ENCODE measurements at places on chromosomes 3 and 15.

DNA sequence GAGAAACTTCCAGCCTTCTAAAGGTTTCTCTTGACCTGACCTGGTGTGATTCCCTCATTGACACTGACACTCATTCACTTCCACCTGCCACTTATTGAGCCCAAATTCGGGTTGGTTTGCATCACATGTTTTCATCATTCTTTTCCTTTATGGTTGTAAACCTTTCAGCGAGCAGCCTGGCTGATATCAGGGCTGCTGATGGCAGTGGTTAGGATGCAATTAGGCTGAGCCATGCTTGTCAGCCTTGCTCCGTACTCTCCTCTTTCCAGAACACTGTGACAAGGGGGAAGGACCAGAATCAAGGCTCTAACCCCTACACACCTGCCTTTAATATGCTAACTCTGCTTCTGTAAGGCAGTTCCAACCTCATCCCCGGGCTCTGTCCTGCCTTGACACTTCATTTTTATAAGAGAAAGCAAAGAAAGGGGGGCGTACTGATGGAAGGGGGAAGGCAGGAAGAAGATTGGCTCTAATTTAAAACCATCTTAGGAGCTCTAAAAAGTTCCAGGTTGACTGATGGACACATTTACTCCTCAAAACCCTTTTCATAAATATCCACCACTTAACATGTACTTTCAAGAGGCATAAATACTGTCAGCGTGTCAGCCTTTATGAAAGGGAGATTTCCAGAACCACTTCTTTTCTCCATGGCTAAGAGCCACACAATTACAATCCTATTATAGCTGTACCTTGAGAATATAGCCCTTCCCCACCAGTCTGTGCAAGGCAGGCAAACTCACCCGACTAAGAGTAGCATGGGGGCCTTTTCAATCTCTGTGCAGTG, 5.7 kb downstream of the NMNAT3 start:
- no peak for DNase-seq

DNA sequence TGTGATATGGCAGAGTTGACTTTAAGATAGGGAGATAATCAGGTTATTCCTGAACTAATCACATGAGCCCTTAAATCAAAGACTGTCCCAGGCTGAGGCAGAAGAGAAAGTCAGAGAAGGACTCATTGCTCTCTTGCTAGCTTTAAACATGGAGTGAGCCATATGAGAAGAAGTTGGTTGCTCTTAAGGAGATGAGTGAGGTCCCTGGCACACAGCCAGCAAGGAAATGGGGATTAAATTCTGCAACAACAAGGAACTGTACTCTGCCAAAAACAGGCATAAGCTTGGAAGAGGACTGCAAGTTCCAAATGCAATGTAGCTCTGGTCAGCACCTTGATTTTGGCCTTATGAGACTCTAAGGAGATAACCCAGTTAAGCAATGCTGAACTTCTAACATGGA, 457.0 kb downstream of the PLOD2 start:
- no peak for DNase-seq

- no peak for DNase-seq
Measured at GRCh38 chr3:105691633-105692032, 177.2 kb downstream of the CBLB start.

DNA sequence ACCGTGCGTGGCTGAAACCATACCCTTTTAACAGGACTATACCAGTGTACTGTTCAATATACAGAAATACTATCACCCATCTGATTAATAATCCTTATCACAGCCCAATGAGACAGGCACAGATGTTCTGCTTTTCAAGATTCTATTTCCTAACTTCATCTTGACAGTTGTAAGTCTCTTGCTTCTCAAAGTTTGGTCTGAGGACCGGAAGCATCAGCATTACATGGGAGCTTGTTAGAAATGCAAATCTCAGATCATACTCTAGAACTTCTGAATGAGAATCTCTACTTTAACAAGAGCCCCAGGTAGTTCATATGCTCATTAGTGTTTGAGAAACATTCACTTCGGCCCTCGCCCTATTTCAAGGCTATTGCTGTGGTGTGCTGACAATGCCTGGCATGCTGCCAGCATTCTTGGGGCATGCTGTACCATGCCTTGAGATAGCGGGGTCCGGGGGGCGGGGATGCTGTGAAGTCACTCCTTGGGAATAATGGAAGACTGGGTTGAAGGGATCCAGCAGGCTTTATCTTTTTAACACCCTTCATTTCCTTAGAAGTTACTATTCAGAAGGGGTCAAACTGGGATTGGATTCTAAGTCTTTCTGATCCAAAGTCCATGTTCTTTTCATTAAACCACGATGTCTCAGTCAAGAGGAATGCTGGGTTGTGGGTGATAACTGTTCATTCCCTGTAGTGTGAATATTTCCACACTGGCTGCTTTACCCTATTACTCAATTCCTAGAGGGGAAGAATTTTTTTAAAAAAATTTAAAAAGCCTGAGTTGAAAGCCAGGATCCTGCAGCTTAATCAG, 194.7 kb downstream of the LPP start:
- DNase-seq = no peak

GRCh38 chr3:72657666-72658065, 190.6 kb downstream of the SHQ1 start:
- DNase-seq = no peak

DNA sequence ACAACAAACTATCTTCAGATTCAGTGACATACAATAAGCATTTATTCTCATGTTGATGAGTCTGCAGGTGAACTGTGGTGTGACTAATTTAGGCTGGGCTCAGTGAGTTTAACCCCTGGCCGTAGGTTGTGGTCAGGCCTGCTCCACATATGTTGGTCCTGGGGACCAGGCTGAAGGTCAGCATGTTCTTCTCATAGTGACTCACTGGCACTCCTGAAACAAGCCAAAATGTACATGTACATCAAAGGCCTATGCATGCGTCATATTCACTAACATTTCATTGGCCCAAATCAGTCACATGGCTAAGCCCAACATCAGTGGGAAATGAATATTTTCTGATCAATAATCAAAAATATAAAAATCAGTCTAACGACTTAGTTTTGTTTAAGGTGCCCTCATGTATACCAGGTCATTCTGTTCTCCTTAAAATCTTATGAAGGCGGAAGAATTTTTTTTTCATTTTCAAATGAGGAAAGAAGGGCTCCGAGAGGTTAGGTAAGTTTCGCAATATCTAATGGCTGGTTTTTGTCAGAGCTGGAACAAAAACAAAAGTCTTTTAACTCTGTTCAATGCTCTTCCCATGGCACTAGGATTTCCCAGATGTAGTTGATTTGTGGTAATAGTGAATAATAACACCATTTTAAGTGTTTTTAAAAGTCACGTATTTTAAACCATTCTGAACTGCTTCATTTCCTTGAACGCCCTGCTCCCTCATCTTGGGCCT, 148.5 kb downstream of the MFSD1 start:
- DNase-seq = no peak

DNA sequence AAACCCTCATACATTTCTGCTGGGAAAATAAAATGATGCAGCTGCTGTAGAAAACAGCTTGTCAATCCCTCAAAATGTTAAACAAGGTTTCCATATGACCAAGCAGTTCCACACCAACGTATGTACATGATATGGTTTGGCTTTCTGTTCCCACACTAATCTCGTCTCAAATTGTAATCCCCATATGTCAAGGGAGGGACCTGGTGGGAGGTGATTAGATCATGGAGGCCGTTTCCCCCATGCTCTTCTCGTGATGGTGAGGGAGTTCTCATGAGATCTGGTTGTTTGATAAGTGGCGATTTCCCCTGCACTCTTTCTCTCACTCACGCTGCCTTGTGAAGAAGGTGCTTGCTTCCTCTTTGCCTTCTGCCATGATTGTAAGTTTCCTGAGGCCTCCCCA, 100.6 kb upstream of the SLC24A5 start:
- no peak for DNase-seq

DNA sequence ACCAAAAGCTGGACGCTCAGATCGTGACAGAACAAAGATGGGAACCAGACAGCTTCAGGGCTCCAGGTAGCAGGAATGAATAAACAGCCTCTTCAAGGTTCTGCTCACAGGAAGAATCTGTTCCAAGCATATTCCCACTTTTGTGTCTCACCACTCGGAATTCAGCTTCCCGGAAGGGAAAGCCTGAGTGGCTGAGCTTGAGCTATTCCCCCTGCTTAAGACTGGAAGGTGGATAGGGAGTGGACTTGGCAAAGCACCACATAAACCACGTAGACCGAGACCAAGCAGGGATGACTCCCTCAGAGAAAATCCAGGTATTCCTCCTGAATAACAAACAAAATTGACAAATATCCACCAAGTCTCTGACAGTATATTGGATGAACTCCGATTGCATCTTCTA, 180.2 kb upstream of the NR2F2 start:
- DNase-seq = no peak

DNA sequence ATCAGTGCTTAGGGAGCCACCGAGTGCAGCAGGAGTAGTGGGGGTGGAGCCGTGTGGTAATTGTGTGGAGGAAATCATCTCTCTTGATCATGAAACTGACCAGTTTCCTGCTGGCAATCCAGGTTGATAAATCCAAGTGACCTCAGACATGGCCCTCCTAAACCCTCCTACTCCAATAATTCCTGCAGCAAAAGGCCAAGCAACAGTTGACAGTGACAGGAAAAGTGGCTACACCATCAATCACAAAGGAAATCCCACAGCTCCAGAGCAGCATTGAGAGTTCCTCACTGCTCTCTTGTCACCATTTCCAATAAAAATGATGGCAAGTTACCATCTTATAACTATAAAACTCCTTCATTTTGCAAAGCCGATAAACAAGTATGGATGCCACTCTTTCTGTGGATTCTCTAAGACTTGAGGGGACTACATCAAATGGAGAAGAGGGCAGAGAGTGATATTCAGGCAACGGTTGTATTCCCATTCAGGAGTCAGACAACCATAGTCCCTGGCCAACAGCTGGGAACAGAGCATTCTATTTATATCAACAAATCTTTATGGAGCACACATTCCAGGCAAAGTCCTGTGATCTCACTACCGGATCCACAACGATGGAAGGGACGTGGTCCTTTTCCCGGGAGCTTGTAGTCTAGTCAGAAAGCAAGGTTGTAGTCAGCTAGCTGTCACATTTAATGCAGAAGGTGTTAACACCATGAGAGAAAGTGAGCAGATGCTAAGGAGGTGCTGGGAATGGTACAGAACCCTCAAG, 312.5 kb upstream of the CTNNB1 start:
- DNase-seq = no peak

DNA sequence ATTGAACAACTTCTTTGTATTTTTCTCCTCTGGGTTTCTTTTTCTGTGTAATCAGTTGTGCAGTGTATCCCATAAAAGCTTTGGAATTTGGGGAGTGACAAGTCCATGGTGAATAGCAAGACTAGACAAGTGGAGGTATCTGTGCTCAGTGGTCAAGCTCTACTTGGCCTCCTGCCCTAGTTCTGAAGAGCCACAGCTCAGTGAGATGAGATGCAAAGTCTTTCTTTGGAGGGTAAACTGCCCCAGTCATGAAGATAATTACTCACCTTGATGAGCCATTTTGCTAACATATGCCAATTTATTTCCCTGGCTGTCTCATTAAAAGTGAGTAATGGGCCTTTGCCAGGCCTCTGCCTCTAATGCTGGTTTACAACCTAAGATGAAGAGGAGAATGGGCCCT, 271.2 kb upstream of the TRIM42 start:
- no peak for DNase-seq

GRCh38 chr3:193828477-193828876, 235.5 kb downstream of the OPA1 start:
- DNase-seq = no peak

GRCh38 chr15:87604857-87605446, 651.6 kb downstream of the NTRK3 start:
- DNase-seq = no peak

DNA sequence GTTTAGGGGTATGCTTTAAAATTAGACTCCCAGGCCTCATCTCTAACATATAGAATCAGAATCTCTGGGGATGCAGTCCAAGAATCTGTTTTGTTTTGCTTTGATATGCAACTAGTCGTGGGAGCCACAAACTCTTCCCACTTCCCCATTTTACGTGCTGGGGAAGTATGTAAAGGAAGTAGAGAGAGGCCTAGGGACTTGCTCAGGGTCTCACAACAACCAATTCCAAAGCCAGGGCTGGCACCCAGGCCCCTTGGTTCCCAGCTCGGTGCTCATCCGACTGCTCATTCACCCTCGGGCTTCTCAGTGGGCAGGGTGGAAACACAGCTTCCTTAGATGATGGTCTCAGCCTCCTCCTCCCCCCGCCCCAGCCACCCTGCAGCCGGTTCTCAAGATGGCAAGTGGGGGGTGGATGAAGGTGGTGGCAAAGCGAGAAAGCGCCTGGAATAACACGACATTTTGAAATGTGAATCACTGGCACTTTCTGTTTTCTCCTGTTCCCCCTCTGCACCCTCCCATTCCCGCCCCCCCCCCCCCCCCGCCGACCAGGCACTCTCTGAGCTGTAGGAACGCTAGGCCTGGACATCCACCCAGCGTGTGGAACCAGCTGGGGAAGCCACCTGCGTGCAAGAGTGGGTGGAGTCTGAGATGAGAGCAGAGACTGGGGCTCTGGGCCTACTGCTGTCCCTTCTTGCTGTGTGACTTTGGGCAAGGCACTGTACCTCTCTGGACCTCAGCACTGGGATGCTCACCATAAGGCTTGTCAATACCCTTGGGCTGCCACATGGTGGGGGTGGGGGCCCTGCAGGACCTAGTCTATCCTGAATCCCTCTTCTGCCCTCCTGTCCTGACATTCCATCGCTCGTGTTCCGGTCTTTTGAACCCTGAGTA, 214.5 kb downstream of the RPLP1 start:
- DNase-seq = no peak

- no peak for DNase-seq
Measured at GRCh38 chr3:185444329-185444728, 54.5 kb downstream of the TMEM41A start.

- no peak for DNase-seq
Measured at GRCh38 chr3:118846176-118846575, 188.5 kb downstream of the IGSF11 start.

GRCh38 chr3:108804966-108805365, 17.6 kb upstream of the TRAT1 start:
- no peak for DNase-seq

DNA sequence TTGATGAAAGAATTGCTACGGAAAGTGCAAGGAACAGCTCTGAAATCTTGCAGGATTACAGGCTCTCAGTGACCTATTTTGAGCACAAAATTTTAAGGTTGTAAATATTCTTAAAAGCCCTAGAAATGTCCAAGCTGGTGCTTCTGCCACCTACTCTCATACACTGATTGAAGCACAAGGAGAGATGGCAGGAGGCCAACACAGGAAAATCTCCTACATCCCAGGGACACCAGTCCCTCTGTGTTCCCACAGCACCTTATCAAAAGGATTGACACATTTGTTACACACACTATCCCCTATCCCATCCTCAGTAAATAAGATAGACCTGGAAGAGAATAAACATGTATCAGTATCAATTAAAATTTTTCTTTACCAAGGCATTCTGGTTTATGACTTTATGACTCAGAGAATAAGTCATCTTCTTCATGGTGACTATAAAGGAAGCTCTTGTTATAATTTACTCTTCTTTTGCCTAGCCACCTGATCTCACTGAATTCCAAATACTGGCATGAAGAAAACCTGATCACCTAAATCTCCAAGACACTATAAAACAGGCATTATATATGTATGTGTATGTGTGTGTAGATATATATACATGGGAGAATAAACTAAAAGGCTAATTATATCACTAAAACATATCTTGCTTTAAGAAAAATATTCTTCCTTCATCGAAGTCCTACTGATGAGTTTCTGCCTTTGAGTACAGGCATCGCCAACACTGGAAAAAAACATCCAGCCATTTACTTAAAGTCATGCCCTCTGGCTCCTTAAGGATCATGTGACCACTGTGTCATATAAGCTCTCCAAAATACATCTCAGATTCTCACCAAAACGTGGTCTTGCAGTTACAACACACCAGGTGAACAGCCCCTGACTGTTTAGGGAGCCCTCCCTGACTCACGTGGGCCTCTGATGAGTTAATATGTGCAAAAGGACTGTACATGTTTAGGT, 208.1 kb upstream of the NR2F2 start:
- DNase-seq = no peak
